ENCODE measurements at places on chromosomes 13 and 19. TPM values are rescaled to one million over a fixed set of nuclear protein-coding genes. Genes with fewer than 3 reads are reported as not detected.

Gene NECTIN2
- total RNA-seq, result 0.35 TPM

Gene URAD
- total RNA-seq, result not detected

Gene MEGF8
- 13.0 TPM for total RNA-seq

- peaks cover 10% of the 10 kb centered on the region for H3K27me3 ChIP-seq
- H3K27ac ChIP-seq, result no peak overlapping the region
- H3K4me1 ChIP-seq, result no peaks in the 10 kb centered on the region
Observed at GRCh38 chr13:97028441-97029299, 34.4 kb upstream of the OXGR1 start.

DNA sequence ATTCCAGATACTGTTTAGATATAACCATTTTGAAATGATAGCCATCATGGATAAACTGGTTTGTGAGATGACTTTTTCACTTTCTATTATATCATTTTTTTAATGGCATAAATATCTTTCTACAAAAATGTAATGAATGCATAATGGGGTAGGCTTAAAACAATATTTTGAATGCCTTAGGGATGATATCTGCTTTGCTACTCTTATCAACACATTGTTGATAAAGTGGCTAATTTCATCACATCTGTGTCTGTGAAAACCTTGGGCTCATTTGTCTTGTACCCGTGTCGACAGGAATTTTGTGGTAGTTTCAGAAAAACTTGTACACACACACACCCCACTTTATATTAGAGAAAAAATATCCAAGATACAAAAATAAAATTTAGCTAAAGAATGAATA is 44.1 kb downstream of the SLITRK6 start:
- no peaks in the 10 kb centered on the region for H3K27me3 ChIP-seq
- no peak overlapping the region for H3K27ac ChIP-seq
- no peak for DNase-seq
- no peak overlapping the region for H3K4me3 ChIP-seq
- H3K4me1 ChIP-seq, result no peaks in the 10 kb centered on the region

DNA sequence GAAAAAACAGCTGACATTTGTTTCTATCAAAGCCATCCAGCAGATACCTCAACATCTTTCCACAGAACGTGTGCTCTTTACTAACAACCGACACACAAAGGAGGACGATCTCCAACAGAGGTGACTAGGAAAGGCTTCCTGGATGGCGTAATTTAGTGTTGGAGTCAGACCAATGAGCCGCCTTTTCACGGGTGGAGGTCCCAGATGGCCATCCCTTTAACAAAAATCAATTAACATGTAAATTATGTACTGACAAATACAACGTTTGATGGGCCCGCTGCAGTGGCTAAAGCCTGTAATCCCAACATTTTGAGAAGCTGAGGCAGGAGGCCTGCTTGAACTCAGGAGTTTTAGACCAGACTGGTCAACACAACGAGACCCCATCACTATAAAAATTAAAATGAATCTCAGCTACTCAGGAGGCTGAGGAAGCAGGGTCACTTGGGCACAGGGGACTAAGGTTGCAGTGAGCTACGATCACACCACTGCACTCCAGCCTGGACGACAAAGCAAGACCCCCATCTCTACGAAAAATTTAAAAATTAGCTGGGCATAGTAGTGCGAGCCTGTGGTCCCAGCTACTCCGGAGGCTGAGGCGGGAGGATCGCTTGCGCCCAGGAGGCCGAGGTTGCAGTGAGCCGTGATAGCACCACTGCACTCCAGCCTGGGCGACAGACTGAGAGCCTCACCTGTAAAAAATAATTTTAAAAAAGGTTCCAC is 1.2 kb upstream of the DPY19L3 start:
- H3K27ac ChIP-seq, result peak overlapping the region; percentile 93
- DNase-seq, result no peak
- peaks cover 16% of the 10 kb centered on the region for H3K4me1 ChIP-seq
- no peaks in the 10 kb centered on the region for H3K27me3 ChIP-seq
- peaks cover 14% of the 10 kb centered on the region for H3K36me3 ChIP-seq
